ENCODE measurements at places on chromosomes 1 and 21.
A peak's percentile ranks its signal among the peaks of the same experiment; 100 is the strongest.

DNA sequence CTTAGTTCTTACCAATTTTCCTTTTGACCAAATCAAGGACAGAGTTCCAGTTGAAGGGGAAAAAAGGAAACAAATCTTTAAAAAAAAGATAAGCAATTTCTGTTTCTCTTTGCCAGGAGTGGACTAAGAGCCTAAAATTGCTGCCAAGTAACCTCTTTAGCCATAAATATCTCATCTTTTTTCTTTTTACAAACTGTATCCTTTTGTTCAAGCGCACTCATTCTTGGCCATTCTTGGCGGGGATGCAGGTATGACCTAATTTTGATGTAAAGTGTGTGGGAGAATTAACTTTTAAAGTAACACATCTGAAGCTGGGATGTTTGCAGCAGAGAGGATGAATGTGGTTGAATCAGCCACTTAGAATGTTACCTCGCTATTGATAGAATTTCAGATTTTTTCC, 13.4 kb upstream of the KIF1B start:
- DNase-seq: no peak

DNA sequence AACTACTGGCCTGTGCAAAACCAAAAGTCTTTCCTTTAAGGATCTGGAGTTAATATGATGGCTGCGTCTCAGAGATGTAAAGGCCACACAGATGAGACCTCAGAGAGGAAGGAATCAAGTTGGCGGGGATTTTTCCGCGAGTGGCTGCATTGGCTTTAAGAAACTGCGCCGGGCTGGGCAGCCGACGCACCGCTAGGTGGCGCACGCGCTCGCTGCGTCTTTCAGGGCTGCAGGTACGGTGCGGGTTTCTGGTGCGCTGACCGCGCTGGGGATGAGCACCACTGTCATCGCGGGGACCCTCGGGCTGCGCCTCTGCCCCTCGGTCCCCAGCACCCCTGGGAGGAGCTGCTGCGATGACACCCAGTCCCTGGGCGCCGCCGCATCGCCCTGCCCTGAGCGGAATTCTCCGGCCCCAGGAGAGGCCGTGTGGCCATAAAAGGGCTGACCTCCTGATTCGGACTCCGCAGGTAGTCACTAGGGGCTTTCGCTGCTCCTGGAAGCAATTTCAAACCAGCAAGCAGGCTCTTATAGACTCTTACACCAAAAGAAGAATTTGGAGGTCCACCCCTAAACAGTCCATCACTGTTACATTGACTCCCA, 241.0 kb downstream of the KCNJ6 start:
- DNase-seq: no peak

DNA sequence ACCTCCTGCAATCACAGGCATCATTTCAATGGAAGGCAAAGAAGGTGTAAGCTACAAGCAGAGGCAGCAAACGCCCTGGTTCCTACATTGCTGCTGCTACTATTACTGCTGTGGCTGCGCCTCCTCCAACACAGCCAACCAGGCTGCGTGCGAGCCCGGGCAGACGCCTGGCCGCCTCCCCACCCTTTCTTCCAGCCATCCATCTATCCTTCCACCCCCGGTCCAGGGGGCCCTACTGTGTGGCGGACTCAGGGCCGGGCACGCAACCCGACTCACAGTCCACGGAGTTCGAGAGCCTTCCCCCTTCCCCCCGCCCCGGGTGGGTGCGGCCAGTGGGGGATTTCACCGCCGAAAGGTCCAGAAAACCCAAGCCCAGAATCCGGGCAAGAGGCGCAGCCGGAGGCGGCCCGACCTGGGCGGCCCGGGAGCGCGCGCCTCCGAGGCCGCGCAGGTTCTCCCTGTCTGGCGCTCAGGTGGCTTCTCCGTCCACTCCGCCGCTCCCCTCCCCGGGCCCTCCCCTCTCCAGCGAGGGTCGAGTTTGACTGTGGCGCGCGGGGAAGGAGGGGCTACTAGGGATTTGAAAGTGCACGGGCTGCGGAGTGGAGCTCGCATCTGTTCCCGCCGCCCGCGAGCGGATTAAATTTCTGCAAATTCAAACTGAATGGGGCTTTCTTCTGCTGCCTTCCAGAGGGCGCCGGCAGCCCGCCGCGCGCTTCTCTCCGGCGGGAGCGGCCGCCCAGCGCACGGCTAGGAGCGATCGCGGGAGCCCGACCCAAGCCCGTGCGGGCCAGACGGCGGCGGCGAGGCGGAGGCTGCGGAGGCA, at the start of gene HUNK:
TSS of gene HUNK (plus strand) at position 569 of the 823 bp plus-strand sequence. CDS start 655 bp downstream, outside the sequence.
- DNase-seq: no peak

- no peak for DNase-seq
Measured at GRCh38 chr1:162422662-162423375, 10.9 kb upstream of the SH2D1B start.

DNA sequence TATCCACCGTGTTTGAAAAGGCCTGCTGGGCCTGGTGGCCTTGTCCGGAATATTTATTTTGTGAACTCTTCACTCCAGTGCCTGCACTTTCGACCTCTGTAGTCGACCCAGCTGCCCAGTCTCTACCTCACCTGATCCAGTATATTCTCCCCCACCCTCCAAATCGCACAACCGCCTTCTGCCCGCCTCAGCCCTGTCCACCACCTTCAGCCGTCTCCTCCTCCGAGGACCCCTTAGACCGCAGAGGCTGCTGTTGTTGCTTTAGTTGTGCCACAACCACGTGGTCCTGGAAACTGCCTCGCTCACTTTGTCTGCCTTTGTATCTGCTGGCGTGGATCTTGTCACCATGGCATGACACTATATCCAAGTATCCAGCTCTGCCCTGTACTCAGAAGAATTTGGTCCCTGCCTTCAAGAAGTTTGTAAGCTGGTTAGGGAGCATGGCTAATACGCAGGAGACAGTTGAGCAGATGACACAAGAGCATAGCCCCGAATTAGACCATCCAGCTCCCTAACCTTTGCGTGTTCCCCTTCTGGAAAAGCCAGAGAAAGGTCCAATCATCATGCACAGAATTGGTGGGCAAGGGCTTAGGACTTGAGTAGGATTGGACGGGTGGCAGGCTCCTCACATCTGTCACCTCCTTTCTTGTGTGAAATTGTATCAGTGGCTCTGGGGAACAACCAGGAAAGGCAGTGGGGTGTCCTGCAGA, 1.5 kb downstream of the PHGDH start:
- DNase-seq: no peak

DNA sequence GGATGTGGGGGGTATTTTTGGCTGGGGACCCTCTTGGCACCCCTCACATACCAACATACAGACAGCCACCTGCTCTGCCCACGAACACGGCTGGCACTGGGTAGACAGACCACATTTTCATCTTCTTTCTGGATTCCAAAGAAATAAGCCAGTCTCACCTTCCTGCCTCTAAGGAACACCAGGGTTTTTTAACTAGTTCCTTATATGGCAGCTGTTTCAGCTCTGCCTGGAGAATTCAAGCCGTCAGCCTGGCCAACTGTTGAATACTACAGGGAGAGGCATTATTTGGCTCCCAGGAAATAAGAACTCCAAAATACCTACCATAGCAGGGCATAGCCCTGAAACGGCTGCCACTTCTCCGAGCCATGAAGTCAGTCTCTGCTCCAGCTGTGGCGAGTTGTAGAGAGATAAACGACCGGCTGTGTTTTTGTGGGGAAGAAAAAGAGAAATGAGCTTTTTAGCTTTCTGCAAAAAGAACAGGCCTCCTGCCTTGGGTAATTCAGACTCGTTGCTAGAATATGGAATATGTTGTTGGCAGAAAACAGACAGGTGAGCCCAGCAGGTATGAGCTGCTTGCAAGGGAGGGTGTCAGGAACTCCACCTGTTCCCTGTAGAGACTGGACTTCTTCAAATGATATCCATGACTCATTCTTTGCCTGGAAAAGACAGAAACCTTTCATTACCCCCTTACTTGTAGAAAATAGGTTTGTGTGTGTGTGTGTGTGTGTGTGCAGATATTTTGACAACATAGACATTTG, 51.8 kb downstream of the MT1HL1 start:
- no peak for DNase-seq

DNA sequence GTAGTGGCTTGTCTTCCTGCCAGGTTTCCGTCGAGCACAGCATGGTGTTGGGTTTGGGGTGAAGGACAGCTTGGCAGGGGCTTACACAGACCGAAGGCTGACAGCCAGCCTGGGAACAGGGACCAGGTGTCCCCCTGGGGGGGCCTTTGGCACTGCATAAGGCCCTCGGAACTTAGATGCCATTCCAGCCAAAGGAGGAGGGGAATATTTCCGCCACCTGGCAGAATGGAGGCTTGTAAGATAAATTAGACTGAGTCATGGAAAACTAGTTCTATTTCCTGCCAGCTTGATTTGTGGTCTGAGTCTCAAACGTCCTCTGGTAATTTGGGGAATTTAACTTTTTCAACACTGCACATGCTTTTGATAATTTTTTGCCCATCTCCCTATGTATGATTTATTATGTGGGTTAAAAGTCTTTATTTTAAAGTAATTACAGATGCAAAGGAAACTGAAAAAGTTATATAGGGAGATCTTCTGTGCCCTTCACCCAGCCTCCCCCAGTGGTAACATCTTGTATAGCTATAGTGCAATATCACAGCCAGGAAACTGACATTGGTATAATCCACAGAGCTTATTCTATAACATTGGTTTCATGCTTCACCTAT, 11.5 kb upstream of the TMEM51 start:
- peak; percentile 28 for DNase-seq

GRCh38 chr1:59025898-59026426, 242.1 kb upstream of the JUN start:
- DNase-seq: peak; percentile 34

GRCh38 chr21:20943561-20943997, 54.6 kb upstream of the NCAM2 start:
- no peak for DNase-seq

- DNase-seq: no peak
Measured at GRCh38 chr1:43366179-43366578, 1.6 kb downstream of the ELOVL1 start.
